ENCODE measurements at places on chromosomes 7 and 10.

DNA sequence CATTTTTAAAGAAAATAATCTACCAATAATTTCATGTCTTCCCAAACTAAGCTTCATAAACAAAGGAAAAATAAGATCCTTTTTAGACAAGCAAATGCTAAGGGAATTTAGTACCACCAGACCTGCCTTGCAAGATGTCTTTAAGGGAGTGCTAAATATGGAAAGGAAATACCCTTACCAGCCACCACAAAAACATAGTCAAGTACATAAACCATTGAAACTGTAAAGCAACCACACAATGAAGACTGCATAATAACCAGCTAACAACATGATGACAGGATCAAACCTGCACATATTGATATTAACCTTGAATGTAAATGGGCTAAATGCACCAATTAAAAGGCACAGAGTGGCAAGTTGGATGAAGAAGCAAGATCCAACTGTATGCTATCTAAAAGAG is 586.5 kb upstream of the NRG3 start:
- no peak for DNase-seq

- no peak for DNase-seq
Observed at GRCh38 chr10:45253183-45253914, 62.1 kb downstream of the OR13A1 start.

DNA sequence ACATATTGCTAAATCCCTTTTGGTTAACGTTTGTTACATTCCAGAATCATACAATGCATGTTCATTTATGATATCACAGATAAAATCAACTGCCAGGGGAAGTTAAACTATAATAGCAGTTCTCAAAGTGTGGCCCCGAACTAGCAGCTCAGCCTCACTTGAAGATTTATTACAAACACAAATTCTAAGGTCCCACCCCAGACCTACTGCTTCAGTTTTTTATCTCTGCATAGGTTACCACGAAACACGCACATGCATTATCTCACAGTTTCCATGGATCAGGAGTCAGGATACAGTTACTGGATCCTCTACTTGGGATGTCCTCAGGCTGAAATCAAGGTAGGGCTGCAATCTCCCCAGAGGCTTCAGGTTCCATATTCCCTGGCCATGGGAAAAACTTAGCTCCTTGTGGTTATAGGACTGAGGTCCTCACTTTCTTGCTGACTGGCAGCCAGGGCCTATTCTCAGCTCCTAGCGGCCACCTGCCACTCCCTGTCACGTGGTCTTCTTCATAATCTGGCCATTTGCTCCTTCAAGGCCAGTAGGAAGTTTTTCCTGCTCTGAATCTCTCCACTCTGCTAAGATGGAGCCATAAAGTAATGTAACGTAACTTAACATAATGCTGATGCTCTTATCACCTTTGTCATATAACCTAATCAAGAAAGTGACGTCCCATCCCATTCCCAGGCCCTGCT is 50.5 kb upstream of the YAE1 start:
- DNase-seq = no peak

DNA sequence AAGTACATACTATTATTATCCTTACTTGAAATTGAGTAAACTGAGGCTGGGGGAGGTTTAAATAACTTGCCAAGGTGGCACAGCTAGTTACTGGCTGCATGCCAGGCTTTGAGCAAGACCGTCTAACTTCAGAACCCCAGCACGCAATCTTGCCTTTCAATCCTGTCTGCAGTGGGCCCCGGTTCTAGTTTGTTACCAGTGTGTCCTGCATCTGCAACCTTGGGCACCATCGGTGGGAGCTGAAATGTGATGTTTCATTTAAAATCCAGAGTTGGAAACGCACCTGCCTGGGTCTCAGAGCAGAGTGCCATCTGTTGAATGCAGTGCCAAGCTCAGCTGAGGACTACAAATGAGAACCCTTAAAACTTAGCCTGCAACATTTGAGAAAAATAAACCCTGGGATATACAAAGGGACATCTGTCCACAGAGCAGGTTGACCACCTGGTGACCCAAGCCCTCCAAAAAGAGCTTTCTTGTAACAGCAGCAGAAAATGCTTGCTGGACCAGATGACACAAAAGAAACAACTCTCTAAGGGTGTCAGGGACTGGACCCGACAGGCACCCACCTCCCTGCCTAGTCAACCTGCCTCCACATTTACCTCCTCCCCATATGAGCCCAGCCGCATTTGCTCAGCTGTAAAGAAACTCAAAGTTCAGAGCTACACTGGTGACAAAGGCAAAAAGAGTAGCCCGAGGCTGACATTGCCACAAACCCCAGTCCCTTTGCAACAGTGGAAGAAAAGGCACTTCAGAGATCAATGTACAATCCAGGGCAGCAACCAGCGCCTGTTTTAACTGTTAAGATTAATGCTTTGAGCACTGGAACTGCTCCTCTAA is 1.7 kb downstream of the SH3PXD2A start:
- DNase-seq = no peak

DNA sequence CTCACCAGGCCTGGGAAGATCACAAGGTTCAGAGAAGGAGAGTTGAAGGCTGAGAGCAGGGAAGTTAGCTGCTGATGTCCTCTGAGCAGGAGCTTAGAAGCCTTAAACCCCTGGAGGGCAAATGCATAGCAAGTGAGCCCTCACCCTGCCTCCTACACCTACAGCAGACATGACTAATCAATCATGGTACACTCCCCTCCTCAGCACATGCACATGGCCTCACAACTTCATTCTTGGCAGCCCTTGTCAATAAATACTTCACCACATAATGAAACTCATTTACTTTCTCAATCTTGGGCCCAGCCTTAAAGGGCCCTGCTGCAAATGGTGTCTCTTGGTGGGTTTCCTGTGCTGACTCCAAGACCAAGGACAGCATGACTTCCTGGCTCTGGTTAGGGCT is 12.9 kb downstream of the MMRN2 start:
- DNase-seq = no peak

DNA sequence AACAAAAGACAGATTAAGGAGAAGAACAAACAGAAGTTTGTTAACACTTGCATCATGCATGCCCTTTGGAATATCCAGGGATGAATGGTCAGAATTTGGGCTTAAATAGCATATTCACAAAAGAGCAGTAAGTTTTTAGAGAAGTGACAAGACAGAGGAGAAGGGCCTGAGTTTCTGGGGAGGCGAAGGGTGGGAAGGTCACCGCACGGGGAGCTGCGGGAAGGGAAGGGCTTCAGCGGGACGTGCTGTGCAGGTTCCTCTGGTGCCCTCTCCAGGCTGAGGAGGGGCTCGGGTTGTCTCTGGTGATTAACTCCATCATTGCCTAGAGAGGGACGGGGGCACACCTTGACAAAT is 10.4 kb upstream of the ZNF22 start:
- DNase-seq = no peak

DNA sequence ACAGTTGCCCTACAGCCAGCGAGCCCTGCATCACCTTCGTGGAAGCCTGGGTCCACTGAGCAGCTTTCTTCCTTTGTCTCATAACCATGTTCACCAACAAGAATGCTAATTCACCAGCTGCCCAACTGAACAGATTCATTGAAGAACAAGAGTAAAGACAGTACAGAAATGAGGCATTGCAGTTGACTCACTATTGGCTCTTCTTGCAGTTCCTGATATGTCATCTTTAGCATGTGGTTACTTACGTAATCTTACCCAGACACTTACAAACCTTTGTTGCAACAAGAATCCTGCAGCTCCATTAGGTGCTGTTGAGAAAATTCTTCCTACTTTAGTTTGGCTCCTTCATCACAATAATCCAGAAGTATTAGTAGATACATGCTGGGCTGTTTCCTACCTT is 174.0 kb upstream of the TPK1 start:
- no peak for DNase-seq

DNA sequence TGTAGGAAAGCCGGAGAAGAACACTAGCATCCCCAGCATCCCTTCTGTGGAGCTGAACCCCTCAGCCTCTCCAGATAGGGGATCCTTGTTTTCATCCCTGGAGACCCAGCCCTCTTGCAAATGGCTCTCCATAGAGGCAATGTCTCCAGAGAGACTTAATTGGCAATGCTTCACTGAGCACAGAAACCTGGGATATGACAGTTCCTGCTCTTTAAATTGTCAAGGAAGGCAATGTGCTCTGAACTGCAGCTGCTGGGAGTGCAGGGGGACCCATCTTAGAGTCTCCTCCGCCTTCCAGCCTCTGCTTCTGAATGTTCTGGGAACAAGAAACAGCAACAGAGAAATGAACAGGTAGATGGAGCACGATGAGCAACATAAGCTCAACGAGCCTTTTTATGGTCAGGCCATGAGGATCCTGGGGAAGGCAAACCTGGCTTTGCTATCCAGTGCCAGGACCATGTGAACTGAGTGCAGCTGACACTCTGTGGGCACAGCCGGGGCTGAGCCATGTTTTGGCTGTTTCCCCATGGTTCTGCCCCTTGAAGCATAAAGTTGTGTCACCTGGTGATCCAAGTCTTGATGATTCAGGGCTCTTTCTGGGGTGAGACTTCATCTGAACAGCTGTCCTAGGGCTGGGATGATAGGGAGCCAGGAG is 481.0 kb downstream of the PLXNA4 start:
- DNase-seq = no peak

DNA sequence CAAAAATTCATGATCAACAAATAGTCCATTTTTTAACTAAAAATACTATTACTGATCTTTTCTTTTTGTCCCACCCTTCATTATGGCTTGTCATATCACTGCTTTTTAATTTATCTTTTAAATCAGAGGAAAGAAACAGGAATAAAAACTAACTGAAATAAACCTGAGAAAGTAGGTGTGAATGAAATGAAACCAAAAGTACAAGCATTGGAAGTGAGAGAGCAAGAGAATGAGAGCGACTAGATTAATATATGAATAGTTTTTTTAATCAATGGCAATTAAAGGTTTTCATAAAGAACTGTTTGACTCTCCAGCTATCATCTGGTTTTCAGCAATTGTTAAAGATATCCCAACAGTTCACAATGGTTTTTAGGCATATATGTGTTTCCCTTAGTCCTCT is 137.8 kb downstream of the SPAG6 start:
- no peak for DNase-seq

- no peak for DNase-seq
Observed at GRCh38 chr7:19106241-19107080, 11.0 kb downstream of the TWIST1 start.

DNA sequence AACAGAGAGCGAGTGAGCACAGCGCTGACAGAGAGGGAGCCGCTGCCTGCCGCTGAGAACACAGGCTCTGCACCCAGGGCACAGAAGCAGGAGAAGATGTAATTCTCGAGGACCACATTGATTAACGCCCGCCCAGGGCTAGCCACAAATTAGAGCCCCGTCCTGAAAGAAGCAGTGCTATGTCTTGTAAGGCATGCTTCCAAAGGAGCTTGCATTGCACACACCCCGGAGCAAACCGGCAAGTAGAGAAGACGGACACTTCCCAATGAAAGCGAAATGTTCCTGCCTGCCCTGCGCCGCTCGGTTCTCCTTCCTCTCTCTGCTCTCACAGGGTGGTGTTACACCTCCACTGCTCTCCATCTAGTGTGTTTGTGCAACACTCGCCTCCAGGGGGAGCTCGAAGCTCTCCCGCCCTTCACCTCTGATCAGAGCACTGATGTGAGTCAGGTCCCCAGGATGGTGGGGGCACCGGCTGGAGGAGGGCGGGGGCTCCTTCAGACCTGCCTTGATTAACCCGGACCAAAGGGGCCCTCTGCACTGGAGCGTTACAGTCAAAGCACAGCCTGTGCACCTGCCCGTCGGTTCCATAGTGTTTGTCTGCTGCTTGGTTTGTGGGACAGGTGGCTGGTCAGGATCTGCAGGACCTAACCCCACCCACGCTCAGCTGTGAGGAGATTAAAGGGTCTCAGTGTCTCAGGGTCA is 316.5 kb downstream of the ADARB2 start:
- peak; percentile 9 for DNase-seq

GRCh38 chr7:360454-361100 is 70.6 kb downstream of the FOXL3 start:
- DNase-seq = no peak

DNA sequence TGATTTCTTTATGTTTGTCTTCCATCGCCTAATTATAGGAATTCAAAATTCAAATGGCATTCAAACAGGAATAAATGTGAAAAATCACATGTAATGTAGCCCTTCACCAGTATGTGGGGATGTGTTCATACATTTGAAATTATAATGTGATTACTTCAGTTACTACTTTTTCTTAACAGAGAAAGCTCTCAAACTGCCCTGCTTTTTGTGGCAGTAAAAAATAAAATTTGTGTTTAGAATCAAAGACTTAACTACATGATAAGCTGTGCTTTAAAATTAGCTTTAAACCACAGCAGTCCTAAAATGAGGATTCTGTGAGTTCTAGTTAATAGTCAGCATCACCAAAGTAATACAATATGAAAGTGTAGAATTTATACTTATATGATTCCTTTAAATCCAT is 7.8 kb upstream of the HERC4 start:
- DNase-seq = no peak

DNA sequence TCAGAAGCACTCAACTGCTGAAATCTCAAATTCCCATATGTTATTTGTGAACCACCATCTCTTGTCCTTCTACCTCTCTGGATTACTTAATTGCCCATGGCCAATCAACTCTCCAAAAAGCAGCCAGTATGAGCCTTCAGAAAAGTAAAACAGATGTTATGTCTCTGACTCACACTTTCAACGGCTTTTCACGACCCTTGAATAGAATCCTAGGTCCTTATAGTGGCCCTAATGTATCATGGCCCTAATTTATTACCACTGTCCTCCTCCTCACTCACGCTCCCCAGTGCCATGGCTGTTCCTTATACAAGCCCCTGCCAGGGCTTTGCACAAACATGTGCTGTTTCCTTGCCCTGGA is 20.0 kb downstream of the ZNF438 start:
- no peak for DNase-seq

GRCh38 chr7:80136261-80137055 is 1.8 kb downstream of the GNAI1 start:
- DNase-seq = no peak

GRCh38 chr7:76356115-76356514 is 2.7 kb downstream of the YWHAG start:
- DNase-seq = no peak

DNA sequence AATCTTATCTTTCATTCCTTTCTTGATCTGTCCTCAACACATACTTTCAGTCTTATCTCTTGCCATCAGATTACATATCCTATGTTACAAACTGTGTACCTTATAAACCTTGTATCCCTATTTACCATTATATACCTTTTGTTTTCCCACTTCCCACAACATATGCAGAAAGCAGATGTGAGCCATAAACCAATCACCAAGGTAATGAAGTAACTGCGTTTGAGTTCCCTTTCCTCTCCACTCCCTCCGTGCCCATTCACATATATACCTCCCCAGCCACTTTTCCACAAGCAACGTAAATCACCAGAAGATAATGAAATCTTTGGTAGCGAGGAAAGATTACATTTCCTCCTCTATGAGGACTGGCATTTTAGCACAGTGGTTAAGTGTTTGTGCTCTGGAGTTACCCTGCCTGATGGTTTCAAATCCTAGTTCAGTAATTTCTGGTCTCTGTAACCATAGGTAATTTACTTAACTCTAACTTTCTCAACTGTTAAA is 55.5 kb upstream of the PHF14 start:
- no peak for DNase-seq

GRCh38 chr10:130763491-130763890 is 548.0 kb downstream of the TCERG1L start:
- DNase-seq = no peak

GRCh38 chr7:157426463-157427301 is 89.9 kb downstream of the DNAJB6 start:
- DNase-seq = no peak
